HFF-Myc (cell line): ENCODE measurements at places on chromosomes 5 and 9.

DNA sequence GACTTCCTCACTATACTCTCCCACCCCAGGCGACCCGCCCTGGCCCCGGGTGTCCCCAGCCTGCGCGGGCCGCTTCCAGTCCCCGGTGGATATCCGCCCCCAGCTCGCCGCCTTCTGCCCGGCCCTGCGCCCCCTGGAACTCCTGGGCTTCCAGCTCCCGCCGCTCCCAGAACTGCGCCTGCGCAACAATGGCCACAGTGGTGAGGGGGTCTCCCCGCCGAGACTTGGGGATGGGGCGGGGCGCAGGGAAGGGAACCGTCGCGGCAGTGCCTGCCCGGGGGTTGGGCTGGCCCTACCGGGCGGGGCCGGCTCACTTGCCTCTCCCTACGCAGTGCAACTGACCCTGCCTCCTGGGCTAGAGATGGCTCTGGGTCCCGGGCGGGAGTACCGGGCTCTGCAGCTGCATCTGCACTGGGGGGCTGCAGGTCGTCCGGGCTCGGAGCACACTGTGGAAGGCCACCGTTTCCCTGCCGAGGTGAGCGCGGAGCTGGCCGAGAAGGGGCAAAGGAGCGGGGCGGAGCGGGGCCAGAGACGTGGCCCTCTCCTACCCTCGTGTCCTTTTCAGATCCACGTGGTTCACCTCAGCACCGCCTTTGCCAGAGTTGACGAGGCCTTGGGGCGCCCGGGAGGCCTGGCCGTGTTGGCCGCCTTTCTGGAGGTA, 2.1 kb downstream of the CA9 start:
- DNase-seq: no peak

DNA sequence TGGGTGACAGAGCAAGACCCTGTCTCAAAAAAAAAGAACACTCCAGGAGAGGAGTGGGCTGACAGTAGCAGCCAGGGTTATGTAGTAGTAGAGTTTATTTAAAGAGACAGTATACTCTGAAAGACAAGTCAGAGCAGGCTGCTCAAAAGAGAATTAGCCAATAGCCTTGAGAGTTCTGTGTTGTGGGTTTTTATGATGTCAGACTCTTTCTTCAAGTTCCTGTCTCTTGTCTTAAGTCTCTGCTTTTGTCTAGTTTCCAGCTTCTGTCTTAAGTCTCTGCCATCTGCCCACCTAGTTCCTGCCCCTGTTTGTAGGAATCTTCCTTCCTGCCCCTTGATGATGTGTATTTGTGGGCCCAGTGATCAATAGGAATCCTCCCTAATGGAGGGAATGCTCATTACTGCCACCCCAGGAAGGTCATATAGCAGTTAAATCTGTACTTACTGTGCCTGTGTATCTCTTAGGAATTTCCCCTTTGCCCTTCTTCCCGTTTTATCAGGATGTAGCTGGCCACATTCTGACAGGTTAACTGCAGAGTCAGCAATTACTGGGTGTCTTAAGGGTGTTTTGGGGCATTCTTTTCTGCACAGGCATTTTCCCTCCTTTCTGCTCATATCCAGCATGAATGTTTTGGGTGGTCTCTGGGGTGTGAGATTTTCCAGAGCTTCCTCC, 580.5 kb upstream of the SGCD start:
- DNase-seq: no peak

DNA sequence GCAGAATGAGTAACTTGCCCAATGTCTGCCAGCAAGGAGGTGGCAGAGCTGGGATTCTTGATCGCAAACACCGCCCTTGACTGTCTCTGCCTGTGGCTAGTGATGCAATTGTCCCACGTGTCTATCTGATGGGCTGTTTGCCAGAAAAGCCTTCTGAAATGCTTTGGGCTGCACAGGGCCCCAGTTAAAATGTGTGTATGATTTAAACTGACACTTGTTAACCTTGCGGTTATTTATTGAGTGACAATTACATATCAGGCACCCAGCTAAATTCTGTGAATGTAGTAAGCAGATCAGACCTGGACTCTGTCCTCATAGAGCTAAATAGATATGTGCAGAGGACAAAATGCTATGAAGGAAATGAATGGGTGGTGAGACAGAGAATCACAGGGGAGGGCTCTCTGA, 11.6 kb upstream of the IL12B start:
- DNase-seq: peak; percentile 77

DNA sequence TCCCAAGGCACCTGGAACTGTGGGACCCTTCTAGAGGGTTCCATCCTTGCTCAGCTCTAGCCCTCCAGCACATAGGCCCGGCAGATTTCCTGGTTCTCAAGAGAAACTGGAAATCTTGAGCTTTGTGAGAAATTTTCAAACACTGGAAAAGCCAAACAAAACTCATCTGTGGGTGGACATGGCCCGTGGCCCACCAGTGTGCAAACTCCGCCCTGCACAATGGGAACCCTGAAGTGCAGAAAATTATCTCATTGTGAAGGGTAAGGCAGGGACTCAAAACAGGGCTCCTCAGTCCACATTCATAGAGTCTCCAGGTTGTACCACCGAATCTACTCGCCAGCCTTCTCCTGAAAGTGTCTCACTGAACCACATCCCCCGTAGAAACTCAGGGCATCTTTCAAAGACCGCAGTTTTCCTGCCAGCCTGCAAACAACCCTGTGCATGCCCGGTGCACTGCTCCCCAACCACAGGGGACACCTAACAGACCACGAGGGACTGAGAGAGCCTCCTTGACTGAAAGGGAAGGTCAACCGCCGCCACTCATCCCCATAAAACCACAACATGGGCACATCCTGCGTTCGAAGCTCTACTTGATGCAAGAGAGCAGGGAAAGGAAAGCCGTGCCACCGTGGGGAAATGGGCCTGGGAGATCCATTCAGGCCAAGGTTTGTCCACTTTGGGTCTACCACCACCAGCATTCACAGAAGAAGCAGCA, 18.1 kb downstream of the ADAMTS2 start:
- DNase-seq: no peak

GRCh38 chr9:14640294-14640693, 52.9 kb downstream of the ZDHHC21 start:
- no peak for DNase-seq

DNA sequence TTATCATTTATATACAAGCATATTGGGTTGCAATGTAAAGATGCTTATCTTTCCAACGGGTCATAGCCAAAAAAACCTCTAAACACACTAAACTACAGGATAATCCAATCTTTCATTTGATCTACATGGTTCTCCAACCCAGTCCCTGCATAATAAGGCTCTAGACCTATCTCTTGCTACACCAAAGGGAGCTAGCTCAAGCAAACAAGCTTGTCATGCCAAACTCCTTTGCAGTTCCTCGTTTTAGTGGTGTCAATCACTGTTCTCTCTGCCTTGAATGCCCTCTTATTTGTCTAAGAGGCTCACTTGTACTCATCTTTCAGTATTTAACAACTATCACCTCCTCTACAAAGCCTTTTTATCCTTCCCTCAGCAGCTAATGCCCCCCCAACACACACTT, 5.6 kb downstream of the HOMER1 start:
- no peak for DNase-seq

DNA sequence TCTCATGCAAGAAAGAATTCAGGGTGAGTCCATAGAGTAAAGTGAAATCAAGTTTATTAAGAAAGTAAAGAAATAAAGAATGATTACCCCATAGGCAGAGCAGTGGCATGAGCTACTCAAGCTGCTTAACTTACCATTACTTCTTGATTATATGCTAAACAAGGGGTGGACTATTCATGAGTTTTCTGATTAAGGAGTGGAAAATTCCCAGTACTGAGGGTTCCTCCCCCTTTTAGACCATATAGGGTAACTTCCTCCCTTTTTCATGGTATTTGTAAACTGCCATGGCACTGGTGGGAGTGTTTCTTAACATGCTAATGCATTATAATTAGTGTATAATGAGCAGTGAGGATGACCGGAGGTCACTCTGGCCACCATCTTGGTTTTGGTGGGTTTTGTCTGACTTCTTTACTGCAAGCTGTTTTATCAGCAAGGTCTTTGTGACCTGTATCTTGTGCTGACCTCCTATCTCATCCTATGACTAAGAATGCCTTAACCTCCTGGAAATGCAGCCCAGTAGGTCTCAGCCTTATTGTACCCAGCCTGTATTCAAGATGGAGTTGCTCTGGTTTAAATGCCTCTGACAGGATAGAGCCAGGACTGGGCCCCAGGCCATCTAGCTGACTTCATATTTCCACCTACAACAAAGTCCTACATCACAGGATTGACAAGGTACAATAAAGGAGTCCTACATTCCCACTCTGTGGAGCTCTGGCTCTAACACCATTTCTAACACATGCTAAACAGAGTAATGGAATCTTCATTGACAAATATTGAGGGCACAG, 186.7 kb downstream of the NXNL2 start:
- no peak for DNase-seq

DNA sequence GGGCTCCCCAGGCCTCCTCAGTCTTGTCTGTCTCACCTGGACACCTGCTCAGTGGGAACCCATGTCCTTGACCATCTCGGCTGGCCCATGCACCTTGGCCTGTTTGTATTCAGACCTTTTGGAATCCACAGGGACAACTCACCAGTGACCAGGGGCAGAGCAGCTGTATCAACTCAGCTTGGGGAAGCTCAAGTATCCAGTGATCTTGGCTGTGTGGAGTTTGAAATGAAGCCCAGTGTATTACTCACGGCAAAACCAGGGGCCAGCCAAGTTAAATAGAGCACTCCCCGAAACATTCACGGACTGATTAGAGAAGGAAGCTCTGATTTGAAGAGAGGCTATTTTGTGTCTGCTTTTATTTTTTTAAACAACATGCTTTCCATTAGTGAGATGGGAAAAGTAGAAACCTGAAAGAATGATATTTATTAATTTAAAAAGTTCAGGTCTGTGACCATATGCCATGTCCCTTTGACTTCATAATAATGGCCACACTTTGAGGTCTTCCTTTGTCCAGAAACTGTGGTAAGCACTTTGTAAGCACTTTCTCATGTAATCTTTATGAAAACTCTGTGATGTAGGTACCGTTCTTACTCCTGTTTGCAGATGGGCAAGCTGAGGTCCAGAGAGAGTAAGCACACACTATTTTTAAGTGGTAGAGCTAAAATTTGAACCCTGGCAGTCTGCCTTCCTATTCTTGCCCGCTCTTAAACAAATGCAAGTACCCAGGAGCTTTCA, 656.5 kb downstream of the BNC2 start:
- DNase-seq: no peak

- no peak for DNase-seq
These were observed 321.6 kb upstream of the CD180 start for GRCh38 chr5:67518227-67518626.

DNA sequence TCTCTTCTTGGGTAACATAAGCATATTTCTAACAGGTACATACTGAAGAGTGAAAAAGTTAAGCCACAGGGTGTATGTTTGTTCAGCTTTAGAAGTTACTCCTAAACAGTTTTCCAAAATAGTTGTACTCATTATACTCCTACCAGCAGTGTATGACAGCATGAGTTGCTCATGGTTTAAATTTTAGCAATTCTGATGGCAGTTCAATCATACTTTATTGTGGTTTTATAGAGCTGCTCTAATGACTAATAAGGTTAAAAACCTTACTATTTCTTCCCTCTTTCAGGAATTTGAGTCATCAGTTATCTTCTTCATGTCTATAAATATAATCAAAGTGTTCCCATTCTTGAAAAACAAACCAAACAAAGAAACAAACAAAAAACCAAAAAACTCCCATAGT, 81.5 kb downstream of the CAAP1 start:
- no peak for DNase-seq

GRCh38 chr5:61598126-61598525, 266.1 kb downstream of the ZSWIM6 start:
- DNase-seq: no peak

DNA sequence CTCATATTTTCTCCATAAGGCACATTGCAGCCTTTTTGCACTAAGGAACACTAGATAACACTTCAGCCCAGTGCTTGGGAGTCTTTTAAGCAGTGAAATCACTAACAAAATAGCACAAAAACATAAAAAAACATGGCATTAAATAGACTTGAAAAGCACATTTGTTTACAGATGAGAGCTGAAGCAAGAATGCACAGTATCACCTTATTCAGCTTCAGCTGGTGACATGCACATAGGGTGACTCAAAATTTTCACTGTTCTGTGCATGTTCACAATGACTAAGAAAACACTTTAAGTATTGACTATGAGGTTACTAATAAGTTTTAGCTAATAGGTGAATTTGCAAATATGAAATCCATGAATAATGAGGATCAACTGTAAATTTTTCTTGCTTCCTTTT, 293.9 kb upstream of the TARS1 start:
- no peak for DNase-seq

DNA sequence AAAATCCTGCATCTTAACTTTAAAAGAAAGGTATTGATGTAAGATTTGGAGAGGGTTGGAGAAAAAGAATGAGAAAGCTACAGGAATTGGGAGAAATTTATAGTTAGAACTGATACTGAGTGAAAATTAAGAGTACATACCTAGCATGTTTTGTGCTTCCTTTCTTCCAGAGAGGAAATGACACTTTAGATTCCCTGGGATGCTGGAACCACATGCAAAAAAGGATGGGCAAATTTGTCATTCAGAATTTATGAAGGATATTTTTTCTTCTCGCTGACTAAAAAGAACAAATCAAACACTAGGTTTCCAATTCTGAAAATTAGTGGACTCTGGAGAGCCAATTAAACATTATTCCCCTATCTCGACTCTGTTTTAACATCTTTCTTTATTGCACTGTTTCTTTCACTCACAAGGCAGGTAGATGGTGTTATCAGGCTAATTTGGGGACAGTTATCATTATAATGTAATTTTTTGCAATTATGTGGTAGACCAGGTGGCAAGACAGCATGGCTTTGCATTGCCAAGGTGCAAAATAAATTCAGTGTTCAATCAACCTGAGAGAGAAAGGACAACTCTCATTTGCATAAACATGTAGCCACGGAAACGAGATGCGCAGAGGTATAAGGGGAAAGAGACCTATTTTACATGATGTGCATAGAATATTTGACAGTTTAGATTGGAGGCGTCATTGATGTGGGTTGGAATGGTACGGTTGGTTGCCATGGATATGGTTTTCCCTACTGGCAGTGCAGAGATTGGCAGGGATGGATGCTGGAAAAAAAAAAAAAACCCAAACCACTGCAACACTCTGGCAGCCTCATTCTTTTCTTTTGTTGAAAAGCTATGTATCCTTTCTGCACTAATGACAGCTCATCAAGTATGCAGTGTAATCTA, 320.4 kb upstream of the CCNH start:
- no peak for DNase-seq
